ENCODE measurements at places on chromosomes 7 and 10.

- H3K4me3 ChIP-seq, result no peak overlapping the region
- H3K4me1 ChIP-seq, result no peaks in the 10 kb centered on the region
- 0 out of 2 replicates have a peak, but pooled peaks cover 14% of the 10 kb centered on the region for H3K36me3 ChIP-seq
- no peak overlapping the region for H3K27ac ChIP-seq
- DNase-seq, result no peak
These were observed 43.7 kb upstream of the SLIT1 start for GRCh38 chr10:97229322-97230015.

GRCh38 chr10:75826846-75827245 lies 395.4 kb downstream of the LRMDA start:
- peaks cover 8% of the 10 kb centered on the region for H3K27me3 ChIP-seq
- no peak overlapping the region for H3K27ac ChIP-seq
- H3K4me1 ChIP-seq, result no peaks in the 10 kb centered on the region
- DNase-seq, result no peak
- H3K36me3 ChIP-seq, result no peaks in the 10 kb centered on the region

DNA sequence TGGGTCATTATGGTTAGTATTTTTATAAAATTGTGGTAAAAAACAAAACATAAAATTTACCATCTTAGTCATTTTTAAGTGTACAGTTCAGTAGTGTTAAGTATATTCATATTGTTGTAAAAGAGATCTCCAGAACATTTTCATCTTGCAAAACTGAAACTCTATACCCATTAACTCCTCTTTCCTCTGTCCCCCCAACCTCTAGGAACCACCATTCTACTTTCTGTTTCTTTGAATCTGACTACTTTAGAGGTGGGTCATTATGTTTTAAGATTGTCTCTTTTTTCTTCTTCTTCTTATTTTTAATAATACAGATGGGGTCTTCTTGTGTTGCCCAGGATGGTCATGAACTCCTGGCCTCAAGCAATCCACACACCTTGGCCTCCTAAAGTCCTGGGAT lies 84.1 kb downstream of the DOCK4 start:
- H3K4me3 ChIP-seq, result no peak overlapping the region
- no peak overlapping the region for H3K27ac ChIP-seq
- H3K4me1 ChIP-seq, result no peaks in the 10 kb centered on the region
- H3K36me3 ChIP-seq, result no peaks in the 10 kb centered on the region
- no peaks in the 10 kb centered on the region for H3K27me3 ChIP-seq

- DNase-seq, result no peak
- no peaks in the 10 kb centered on the region for H3K36me3 ChIP-seq
- H3K27me3 ChIP-seq, result no peaks in the 10 kb centered on the region
- no peak overlapping the region for H3K27ac ChIP-seq
- H3K4me3 ChIP-seq, result no peak overlapping the region
- H3K4me1 ChIP-seq, result no peaks in the 10 kb centered on the region
These were observed 285.2 kb downstream of the AUTS2 start for GRCh38 chr7:69883399-69883891.

DNA sequence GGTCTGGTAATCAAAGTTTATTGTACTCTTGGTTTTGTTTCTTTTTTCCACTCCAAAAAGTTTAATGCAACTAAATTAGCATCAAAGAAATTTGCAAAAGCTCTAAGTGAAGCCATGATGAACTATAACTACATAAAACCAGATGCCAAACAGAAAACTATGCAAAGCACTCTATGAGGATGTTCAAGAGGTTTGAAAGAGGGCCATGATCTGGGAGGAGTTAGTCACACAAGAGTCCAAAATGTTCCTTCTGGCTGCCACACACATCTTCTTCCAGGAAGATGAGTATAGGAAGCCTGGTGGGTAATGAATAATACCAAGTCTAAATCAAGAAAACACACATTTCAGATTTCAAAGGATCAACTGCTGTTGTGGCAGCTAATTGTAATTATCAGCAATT lies 28.4 kb downstream of the GLI3 start:
- no peaks in the 10 kb centered on the region for H3K27me3 ChIP-seq
- H3K4me3 ChIP-seq, result no peak overlapping the region
- H3K36me3 ChIP-seq, result no peaks in the 10 kb centered on the region
- no peaks in the 10 kb centered on the region for H3K4me1 ChIP-seq

Data from HCT116 (cell line).